ENCODE measurements at places on chromosomes 11 and 22.

GRCh38 chr11:67289226-67289650, at the start of gene ANKRD13D:
TSS of gene ANKRD13D (plus strand) at chr11:67289303. CDS start at chr11:67289461, 158 bp downstream.
- peak within 1 kb of the TSS; percentile 95 for H3K27ac ChIP-seq
- peaks cover 82% of the 10 kb centered on the region for H3K4me1 ChIP-seq
- DNase-seq, result no peak

DNA sequence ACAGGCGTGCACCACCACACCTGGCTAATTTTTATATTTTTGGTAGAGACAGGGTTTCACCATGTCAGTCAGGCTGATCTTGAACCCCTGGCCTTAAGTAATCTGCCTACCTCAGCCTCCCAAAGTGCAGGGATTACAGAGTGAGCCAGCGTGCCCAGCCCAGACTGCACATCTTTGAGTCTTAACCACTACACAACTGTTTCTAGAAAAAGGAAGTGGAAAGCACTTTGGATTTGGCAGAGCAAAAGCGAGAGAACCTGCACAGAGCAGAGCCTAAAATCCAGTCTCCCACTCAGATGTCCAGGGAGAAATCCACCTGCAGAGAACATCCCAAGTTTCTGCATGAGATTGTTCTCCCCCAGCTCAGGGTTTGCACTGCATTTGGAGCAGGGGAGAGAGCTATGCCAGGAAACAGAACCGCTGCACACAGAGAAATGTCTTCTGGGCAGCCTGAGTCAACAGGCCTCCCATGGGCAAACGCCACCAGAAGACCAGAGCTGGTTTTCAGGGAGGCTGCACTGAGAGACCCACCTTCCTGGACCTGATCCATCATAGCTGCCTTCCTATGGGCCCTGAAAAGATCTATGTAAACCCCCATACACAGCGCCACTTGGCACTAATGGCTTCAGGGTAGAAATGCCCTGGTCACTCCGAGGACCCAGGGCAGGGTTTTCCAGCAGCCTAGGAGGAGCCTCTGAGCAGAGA, 54.0 kb downstream of the RPUSD4 start:
- H3K27me3 ChIP-seq, result no peaks in the 10 kb centered on the region
- H3K36me3 ChIP-seq, result no peaks in the 10 kb centered on the region
- no peaks in the 10 kb centered on the region for H3K4me1 ChIP-seq
- H3K4me3 ChIP-seq, result no peak overlapping the region

- H3K4me3 ChIP-seq, result no peak overlapping the region
- H3K36me3 ChIP-seq, result no peaks in the 10 kb centered on the region
- no peak overlapping the region for H3K27ac ChIP-seq
- H3K27me3 ChIP-seq, result no peaks in the 10 kb centered on the region
Observed at GRCh38 chr11:73590991-73591390, 6.9 kb downstream of the FAM168A start.

GRCh38 chr11:112511271-112511670, 250.6 kb upstream of the PLET1 start:
- no peaks in the 10 kb centered on the region for H3K36me3 ChIP-seq
- no peaks in the 10 kb centered on the region for H3K4me1 ChIP-seq
- H3K27me3 ChIP-seq, result no peaks in the 10 kb centered on the region
- DNase-seq, result no peak

DNA sequence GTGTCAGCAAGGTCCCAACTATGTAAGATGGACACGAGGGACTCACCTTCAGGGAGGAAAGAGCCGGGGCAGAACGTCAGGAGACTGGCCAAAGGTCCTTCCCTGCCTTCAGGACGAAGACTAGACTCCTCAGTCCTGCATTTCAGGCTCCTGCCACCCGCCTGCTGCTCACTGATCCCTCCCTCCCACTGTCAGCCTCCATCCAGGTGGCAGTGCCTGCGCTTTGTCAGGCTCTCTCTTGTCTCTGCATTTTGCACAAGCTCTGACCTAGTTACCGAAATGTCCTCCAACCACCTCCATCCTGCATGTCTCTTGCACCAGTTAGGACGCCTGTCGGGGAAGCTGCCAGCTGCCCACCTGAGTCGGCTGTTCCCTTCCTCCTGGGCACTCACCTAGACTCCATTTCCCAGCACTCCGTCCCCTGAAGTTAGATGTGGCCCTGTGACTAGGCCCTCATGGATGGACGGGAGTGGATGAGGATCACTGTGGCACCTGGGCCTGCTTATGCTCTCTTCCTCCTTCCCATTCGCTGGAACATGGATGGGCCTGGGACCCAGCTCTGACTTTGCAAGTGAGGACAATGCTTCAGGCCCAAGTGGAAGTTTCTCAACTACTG, 8.0 kb downstream of the B3GNT6 start:
- no peak overlapping the region for H3K4me3 ChIP-seq
- no peak overlapping the region for H3K27ac ChIP-seq
- no peaks in the 10 kb centered on the region for H3K36me3 ChIP-seq
- DNase-seq, result no peak
- peaks cover 19% of the 10 kb centered on the region for H3K27me3 ChIP-seq
- peaks cover 19% of the 10 kb centered on the region for H3K4me1 ChIP-seq

- no peak overlapping the region for H3K4me3 ChIP-seq
- no peaks in the 10 kb centered on the region for H3K4me1 ChIP-seq
- no peaks in the 10 kb centered on the region for H3K36me3 ChIP-seq
- no peaks in the 10 kb centered on the region for H3K27me3 ChIP-seq
Observed at GRCh38 chr11:79417069-79417920, 23.5 kb downstream of the TENM4 start.

DNA sequence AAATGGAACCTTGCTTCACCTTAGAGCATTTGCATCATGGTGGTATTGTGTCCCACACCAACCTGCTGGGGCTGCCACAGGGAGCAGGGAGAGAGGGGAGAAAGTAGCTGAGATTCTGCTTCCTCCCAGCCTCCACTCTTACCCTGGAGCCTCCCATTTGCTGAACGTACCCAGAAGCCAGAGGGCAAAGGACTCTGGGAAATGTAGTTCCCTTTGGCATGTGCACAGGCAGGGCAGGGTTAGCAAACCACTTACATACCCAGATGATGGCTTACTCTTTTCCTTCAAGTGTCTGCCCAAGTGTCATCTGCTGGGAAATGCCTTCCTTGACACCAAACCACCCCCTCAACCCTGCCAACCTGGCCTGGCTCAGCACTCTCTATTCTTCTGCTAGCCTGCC, 16.9 kb downstream of the SMIM38 start:
- no peak overlapping the region for H3K4me3 ChIP-seq
- DNase-seq, result no peak
- no peaks in the 10 kb centered on the region for H3K4me1 ChIP-seq
- H3K27me3 ChIP-seq, result no peaks in the 10 kb centered on the region
- H3K36me3 ChIP-seq, result no peaks in the 10 kb centered on the region

GRCh38 chr11:41578421-41579051, 119.1 kb upstream of the LRRC4C start:
- H3K4me1 ChIP-seq, result no peaks in the 10 kb centered on the region
- no peak overlapping the region for H3K4me3 ChIP-seq
- no peak overlapping the region for H3K27ac ChIP-seq
- H3K27me3 ChIP-seq, result no peaks in the 10 kb centered on the region
- H3K36me3 ChIP-seq, result no peaks in the 10 kb centered on the region

GRCh38 chr11:59221441-59221840, 8.7 kb upstream of the MPEG1 start:
- peaks cover 6% of the 10 kb centered on the region for H3K4me1 ChIP-seq
- no peak for DNase-seq
- H3K4me3 ChIP-seq, result no peak overlapping the region
- no peaks in the 10 kb centered on the region for H3K27me3 ChIP-seq
- H3K36me3 ChIP-seq, result no peaks in the 10 kb centered on the region

DNA sequence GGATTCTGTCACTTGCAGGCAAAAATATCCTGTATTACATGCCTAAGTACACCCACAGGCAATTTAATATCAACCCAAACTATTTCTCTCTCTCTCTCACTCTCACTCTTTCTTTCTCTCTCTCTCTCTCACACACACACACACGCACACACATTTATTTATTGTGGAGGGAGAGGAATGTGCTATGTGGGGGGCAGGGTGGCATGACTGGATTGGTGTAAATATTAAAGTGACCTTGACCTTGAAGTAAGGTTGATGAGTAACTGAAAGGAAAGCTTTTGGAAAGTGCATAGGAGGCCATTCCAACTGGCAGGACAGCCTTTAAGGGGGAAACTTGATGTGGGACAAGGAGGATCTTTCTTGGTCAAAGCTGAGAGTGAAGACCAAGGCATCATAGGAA, 589.7 kb upstream of the KIRREL3 start:
- DNase-seq, result no peak
- no peaks in the 10 kb centered on the region for H3K27me3 ChIP-seq
- no peak overlapping the region for H3K27ac ChIP-seq
